MG63 (cell line): ENCODE measurements at places on chromosomes 12 and 14.

- DNase-seq, result no peak
Observed at GRCh38 chr12:79046021-79046420, 181.4 kb downstream of the SYT1 start.

- no peak for DNase-seq
Observed at GRCh38 chr14:105065280-105066228, at the start of gene GPR132. GPR132 (minus strand) TSS chr14:105065430; CDS start chr14:105055420, 10,010 bp downstream.

GRCh38 chr14:55005071-55005470 lies 21.8 kb downstream of the WDHD1 start:
- no peak for DNase-seq

DNA sequence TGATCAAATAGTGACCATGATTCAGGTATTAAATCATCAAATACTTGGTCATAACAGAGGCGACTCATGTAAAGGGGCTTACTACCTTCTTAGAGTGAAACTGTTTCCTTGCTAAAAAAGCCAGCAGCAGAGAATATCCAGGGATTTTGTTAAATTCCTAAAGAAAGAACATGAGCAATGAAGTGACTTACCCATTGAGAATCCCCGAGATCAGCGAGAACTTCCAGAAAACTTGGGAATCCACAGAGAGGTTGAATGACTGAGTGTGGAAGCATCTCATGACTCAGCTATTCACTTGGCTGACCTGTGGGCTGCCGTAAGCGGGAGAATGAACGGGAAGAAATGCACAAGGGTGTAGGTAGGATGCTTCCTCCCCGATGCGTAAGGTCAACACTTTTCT lies 85.3 kb upstream of the KCNA1 start:
- DNase-seq, result peak; percentile 45

DNA sequence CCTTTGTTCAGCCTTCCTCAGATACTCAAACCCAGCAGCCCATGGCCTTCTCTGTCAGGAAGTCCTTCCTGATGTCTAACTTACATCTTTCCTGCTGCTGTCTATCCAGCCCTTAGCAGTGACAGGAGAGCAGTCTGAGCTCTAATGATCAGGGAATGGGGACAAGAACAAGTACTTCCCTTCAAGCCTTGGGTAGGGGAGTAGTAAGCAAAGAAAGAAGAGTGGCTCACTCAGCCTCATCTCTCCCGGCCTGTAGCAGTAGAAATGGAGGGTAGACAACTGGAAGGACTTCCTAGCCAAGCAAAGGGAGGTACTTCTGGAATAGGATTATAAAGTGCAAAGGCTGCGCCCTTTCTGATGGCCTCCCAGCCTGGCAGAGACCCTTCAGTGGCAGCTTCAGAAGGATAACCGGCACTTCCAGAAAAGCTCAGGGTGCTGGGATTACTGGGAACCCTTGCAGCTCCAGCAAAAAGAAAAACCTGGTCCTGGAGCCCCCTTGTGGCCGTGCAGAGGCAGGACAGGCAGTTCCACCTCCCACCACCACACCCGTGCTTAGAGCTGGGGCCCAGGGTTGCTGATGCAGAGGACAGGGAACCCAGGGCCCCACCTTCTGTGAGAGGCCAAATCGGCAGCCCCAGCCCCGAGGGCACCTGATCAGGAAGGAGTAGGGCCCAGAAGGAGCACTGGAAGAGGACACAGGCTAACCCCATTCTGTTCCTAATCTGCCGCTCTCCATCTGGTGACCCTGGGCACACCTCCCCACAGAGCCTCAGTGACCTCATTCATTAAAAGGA lies 12.4 kb upstream of the SMUG1 start:
- DNase-seq, result peak; percentile 73

DNA sequence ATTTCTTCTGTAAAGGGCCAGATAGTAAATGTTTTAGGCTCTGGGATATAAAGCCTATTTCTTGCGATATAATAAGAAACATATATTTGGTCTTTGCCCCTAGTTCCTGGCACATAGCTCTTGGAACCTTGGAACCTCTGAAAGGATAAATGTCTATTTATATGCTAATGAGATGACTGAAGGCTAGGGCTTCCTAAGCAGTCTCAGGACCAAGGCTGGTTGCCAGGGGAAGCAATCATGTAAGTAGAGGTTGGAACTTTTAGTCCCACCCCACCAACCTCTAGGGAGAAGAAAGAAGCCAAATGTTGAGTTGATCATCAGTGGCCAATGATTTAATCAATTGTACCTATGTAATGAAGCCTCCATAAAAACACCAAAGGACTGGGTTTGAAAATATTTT lies 26.6 kb upstream of the NFYB start:
- no peak for DNase-seq

DNA sequence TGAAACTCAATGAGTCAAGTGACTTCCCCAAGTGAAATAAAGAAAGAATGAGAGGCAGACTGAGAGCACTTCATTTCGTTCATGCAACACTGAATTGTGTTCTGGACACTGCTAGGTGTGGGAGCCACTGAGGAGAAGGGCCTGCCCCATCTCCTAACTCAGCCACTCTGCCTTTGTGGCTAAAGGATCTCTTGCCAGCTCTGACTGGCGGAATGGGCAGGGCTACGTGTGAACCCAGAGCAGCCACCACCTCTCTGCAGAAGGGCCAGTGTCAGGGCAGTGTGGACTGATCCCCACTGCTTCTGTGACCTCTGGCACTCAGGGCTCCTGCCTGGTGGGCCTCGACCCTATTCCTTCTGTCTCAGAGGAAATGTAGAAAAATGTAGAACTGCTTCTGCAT lies 46.5 kb upstream of the GZMB start:
- DNase-seq, result no peak

DNA sequence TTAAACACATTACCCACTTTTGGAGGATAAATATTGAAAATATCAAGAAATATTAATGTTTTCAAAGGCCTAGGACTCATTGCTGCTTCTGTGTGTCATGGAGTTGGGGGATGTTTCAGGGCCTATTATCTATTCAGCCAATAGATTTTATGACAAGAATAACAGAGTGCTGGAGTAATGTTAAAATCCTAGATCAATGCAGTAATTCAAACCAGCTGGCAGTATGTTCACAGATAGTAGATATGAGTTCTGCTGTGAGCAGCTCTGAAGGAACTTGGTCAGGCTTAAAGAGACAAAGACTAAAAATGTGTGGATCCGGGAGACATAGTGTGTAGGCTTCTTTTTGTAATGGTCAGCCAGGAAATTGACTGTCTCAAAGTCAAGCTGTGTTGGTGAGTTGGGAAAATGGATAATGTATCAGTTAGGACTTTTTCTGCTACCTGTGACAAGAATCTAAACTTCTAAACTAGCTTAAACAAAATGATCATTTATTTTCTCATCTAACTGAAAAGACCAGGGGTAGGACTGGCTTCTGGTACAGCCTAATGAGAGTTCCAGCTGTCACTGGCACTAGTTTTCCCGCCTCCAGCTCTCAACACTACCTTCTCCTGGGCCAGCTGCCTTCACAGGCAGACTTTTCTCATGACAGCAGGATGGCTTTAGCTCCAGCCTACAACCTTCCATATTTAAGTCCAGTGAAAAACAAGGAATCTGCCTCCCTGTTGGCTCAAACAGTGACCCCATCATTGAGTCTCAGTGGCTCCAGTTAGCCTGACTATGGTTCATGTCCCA lies 16.3 kb upstream of the POLR3B start:
- DNase-seq, result no peak
